ENCODE measurements at places on chromosomes 16 and 17.
A peak's percentile ranks its signal among the peaks of the same experiment; 100 is the strongest.

GRCh38 chr16:28975158-28975599, 601 bp downstream of the SPNS1 start:
- DNase-seq = no peak

DNA sequence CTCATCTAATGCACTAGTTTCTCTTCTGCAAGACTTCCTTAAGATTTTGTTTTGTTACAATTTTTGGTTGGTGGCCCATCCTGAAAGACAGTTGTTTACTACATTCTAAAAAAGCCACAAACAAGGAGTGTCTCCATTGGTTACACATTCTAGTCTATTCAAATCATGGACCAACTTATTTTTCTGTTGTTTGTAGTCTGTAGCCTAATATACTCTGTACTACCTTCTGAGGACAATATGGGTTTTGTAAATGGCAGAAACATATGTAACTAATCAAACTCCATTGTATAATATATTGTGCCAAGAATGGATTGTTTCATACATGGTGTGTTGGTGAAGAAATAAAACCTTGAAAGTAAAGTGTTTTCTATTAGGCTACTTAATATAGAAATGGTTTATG, 79.5 kb upstream of the DHX40 start:
- DNase-seq = no peak

DNA sequence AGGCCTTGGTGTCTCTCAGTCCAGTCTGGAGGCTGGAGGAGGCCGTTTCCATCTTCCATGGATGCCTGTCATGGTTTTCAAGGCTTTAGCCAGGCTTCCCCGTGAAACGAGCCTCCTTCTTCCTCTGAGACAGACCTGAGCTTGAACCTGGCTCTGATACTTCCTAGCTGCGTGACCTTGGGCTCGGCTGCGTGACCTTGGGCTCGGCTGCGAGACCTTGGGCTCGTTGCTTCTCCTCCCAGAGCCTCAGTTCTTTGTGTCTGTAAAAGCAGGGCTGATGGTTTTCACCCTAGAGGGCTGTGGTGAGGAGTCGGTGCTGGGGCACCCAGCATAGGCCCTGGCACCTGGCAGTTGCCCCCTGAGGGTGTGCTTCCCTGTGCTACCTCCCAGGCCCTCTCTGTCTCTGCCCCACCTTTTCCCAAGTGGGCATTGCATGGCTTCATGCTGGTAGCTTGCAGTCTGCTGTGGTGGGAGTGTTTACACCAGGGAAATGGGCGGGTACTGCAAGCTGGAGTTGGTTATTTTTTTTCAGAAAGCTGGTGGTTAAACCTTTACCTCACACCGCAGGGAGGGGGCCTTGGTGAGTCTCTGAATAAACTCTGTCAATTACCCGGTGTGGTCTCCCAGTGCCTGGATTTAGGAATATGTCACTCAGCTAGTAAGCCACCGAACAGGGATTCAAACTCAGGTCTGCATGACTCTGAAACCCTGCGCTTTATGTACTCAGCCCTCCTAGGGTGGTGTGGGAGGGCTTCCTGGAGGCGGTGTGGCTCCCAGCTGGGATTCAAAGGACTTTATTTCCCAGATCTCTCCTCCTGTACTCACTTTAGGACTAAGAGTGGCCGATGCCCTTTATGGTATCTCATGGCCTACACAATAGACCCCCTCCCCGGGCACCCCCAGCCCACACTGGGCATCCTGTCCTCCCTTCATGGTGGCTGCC, 129.0 kb upstream of the CIBAR2 start:
- DNase-seq = no peak

DNA sequence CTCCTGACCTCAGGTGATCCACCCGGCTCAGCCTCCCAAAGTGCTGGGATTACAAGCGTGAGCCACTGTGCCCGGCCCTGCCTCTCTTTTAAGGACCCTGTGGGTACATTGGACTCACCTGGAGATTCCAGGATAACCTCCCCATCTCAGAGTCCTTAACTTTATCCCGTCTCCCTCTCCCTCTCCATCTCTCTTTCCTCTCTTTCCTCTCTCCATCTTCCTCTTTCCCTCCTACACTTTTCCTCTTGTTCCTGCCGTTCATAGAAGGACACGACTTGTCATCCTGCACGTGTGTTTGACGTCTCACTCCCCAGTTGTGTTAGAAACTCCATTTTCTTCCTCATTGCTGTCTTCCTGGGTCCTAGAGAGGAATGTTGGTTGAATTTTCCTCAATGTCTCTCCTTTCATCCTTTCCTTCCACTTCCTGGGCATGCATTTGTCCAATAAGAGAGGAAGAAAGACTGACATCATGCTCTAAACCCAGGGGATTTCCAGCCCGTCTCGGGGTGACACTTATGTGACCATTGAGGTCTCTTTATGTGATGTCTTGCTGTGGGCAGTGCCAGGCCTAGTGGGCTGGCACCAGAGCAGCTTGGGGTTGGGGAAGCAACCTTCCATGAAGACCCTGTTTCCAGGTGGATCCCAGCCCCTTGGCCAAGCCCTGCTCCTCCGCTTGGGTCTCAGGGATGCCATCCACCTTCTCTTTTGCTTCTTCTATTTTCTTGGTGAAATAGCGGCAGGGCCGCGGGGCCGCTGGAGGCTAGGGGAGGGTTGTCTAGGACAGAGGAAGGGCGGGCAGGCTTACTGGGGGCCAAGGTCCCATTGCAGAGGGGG, 39.8 kb upstream of the IRF8 start:
- DNase-seq = no peak

DNA sequence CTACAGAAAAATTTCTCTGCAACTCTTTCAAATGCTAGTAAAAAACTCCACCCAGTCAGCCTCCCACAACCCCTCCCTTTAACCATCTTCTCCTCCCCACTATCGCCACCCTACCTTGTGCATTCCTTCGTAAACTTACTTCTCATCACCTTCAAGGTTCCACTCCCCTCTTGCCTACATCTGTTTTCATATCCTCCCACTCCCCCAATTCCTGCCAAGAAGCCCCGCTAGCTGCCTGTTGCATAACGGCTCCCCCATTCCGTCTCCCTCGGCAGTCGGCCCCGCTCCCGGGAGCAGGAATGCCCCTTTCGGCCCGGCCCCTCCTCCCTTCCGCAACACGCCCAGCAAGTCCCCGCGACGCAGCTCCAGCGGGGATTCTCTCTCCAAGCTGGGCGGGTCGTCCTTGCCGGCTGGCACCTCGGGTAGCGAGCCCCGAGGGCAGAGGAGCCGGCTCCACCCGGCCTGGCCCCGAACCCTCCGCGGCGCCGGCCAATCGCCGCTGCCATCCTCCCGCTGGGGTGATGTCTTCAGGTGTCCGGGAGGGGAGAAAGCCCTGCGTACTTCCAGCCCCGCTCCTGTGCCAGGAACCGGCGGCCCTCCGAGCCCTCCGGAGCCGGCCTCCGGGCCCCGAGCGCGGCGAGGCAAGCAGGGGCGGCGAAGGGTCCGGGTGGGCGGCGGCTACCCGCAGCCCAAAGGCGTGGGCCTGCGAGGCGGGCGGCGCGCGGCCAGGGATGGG, 1.5 kb downstream of the PHLPP2 start:
- peak; percentile 77 for DNase-seq

DNA sequence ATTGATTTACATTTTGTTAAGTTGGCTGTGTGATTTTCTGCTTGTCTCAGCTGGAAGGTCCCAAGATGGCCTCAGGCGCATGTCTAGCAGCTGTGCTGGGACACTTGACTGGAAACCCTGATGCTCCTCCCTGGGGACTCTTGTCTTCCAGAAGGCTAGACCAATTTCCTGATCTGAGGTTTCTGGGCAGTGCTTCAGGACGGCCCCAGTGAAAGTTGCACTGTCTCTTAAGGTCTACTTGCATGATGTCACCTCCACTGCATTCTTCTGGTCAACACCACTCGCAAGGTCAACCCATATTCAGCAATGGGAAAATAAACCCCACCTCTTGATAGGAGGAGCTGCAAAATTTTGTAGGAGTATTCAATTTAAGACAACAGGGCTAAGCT, 116.0 kb downstream of the SALL1 start:
- DNase-seq = no peak

DNA sequence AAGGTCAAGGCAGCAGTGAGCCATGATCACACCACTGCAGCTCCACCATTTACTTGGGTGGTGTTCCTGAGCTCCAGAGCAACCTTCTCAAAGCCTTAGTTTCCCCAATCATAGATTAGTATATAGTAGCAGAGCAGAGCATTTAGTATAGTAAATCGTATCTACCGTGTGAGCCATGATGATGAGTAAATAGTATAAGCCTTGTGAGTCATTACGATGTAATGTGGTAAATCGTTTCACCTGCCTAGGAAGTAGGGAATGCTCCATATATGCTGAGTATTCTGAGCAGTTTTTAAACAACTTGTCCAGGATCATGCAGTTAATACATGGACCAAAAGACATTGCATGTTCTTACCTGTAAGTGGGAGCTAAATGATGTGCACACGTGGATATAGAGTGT, 66.4 kb downstream of the SCNN1B start:
- DNase-seq = no peak

Measured in activated naive CD4-positive, alpha-beta T cell treated with anti-CD3 and anti-CD28 coated beads, Interleukin-2, amount 50 U/mL, for 72 hours (primary cell).